ENCODE measurements at places on chromosomes 4 and X. TPM values are rescaled to one million over a fixed set of nuclear protein-coding genes. Genes with fewer than 3 reads are reported as not detected.

CPZ gene
- polyA plus RNA-seq = 0.21 TPM

CXCL6 gene
- 0.16 TPM for polyA plus RNA-seq

CENPVL1 gene
- not detected for polyA plus RNA-seq

ZNF141 gene
- 5.0 TPM for polyA plus RNA-seq

FREM3 gene
- polyA plus RNA-seq = not detected

KLHL34 gene
- not detected for polyA plus RNA-seq

SCFD2 gene
- 7.7 TPM for polyA plus RNA-seq

Measured in A549 (cell line).